ENCODE measurements at places on chromosomes 2 and 18.

DNA sequence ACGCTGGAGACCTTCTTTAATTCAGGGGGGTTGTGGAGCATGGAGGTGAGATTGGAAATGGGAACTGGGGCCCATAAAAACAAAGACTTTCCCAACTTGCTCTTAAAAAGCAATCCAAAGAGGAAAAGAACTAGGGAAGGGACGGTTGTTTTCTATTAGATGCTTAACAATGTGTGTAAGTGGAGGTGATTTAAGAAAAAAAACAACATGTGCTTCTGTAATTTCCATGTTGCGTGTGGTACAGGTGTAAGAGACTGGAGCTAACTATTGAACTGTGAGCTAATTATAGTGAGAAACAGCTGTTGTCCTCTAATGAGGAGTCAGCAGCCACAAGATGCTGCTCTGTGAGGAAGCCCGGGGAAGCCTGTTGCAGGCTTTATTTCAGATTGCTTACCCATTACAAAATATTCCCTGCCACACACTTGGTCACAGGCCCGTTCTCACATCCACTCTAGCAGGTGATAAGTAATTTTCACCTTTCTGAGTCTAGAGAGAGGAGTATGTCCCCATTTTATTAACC lies 280.6 kb upstream of the PARD3B start:
- DNase-seq, result no peak

GRCh38 chr2:232970051-232970450 lies 43.0 kb downstream of the NGEF start:
- DNase-seq, result no peak

GRCh38 chr2:53021828-53022227 lies 745.8 kb upstream of the CHAC2 start:
- DNase-seq, result no peak

GRCh38 chr2:64629329-64629781 lies 24.4 kb downstream of the SERTAD2 start:
- DNase-seq, result no peak

DNA sequence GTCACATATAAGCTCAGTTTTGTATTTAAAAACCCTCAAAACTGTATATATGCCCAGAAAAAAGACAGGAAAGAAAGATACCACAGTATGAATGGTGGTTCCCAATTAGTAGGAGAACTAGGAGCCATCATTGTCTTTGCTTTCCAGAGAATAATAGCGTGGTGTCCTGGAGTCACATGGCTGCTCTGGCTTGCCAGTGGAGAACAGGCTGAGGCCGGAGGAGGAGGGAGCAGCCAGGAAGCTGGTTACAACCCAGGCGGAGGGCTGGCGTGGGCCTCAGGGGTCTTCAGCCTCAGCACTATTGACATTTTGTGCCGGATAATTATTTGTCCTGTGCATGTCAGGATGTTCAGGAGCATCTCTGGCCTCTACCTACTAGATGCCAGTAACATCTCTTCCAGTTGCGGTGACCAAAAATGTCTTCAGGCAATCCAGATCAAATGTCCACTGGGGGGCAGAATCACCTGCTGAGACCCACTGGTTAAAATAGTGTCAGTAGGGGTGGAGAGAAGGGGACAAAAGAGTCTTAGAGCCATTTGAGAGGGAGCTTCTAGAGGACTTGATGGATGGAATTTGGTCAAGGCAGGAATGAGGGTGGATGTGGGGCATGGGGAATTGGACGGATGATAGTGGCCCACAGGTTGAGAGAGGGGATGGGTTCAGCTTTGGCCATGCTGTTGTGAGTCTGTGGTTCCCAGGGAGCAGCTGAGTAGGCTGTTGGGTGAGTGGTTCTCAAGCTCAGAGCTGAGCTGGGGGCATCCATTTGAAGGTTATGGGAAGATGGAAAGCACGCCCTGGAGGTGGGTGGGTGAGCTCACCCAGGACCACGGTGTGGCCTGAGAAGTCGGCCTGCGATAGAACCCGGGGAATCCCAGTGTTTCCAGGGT lies 144.9 kb downstream of the AGAP1 start:
- no peak for DNase-seq

Measured in NCI-H460 (cell line).